ENCODE measurements at places on chromosomes 5 and 9.

DNA sequence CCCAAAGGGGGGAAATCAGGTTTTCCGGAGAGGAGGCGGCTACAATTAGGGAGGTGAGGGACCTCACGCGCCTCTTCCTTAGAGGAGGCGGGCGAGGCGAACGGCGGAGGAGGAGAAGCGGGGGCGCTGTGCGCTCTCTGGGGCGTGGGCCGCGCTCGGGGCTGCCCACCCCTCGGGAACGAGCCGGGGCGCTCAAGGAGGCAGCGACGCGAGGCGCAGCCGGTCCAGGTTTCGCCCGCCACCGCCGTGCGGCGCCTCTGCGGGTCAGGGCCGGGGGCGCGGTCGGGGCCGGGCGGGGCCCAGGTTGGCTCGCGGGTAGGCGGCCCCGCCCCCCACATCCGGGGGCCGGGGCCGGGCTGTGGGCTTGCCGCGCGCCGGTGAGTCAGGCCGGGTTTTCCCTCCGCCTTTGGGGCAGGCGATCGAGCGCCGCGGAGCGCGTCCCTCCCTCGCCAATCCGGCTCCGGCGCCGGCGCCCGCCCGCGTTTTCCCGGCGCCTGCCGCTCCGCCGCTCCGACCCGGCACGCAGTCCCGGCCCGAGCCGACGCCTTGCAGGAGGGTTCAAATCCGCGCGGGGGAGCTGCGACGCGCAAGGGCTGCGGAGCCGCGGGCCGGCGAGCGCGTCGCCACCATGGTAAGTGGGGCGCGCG lies at the start of gene N4BP3:
TSS of gene N4BP3 (plus strand) at position 392 of the 647 bp plus-strand sequence. CDS start 6,052 bp downstream, outside the sequence.
- no peak for DNase-seq

DNA sequence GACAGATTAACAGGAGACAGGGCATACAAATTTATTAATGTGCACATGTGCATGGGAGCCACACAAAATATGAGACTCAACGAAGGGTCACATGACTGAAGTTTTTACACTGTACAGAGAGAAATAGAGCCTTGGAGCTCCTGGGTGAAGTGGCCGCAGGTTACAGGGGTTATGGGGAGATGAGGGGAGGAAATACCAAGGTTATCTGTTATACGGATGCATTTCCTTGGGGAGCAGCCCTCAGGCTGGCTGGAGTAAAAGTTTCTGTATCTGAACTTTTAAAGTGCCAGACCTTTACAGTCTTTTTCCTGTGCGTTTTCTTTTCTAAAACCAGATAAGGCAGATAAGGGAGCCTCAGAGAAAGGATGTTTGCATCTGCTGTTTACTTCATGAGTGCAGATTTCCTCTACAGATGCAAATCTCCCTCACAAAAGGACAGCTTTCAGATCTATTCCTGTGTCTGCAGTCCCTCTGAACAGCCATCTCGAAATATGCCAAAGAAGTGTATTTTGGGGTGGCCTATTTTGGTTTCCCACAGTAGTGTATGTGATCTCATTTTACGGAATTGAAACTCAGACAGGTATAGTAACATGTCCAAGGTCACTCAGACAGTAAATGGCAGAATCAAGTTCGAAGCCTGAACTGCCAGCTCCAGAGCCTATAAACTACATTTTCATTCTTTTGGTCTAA lies 139.3 kb upstream of the FBXL17 start:
- no peak for DNase-seq

GRCh38 chr9:90827181-90827871 lies 25.7 kb downstream of the SYK start:
- DNase-seq: no peak

- DNase-seq: no peak
Observed at GRCh38 chr5:134136771-134137170, 22.3 kb downstream of the TCF7 start.

DNA sequence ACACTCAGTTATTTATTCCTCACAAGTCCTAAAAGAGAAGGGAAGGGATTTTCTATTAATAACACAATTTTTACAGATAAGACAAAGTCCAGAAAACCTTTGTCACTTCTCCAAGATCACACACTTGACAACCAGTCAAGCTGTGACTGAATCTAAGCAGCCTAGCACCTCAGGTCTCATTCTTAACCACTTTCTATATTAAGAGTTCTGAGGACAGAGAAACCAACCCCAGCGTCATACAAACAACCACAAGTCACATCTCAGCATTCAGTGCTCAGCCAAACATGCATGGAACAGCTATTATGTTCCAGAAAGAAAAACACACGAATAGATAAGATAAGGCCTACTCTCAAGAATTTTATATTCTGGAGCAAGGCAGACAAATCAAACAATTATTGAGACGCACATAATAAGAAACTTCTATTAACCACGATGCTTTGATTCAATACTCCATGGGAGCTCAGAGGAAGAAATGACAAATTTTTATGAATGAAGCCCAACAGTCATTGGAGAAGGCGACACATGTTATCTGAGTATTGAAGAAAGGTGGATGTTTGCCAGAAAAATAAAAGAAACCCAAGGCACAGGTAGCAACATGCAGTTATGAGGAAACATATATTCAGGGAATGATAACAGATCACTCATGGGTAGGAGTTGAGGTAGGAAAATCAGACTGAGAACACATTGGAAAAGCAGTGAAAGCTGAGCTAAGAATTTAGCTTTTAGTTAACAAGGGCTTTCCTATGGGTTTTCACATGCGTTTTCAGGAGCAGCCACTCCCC lies 113.1 kb downstream of the HTR4 start:
- no peak for DNase-seq
